ENCODE measurements at places on chromosomes 2 and 18. TPM values are rescaled to one million over a fixed set of nuclear protein-coding genes. Genes with fewer than 3 reads are reported as not detected.

Gene PHOSPHO2
- 8.6 TPM for total RNA-seq

Gene LYG2
- not detected for total RNA-seq

Gene ORC4
- 40.3 TPM for total RNA-seq

Gene KIF5C
- 17.0 TPM for total RNA-seq

DNA sequence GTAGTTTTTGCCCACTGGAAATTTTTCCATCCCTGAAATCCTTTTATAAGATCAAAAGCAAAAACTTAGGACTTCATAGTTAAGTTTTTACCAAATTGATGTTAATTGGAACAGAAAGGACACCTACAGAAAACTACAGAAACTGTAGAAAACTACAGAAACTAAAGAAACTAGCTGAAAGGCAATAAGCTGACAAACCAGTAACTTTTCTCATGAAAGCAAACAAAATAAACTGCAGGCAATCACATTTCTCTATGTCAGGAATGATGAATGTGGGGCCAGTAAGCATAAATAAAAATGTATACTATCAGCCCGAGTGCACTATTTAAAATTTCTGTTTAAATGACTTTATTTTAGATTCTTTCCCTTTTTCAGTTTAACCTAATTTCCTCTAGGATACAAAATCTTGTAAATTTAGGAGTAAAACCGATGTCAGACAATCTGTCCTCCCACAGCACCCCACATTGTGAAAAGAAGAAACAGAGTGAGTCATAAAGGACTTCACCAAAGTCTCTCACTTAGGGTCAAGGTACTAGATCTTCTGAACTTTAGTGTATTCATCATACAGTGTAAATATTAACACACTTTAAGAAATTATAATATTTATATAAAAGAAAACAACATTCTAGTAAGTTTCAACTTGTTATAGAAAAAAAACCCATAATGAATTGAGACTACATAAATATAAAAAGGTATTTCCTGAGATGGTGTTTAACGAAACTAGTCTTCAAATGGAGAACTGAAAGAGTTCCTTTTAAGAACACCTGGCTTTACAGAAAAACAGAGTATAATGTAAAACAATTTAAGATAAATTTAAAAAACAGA lies 46.6 kb downstream of the USP40 start:
- no peak for DNase-seq

- DNase-seq = no peak
Observed at GRCh38 chr2:158926478-158926948, 41.9 kb upstream of the TANC1 start.

DNA sequence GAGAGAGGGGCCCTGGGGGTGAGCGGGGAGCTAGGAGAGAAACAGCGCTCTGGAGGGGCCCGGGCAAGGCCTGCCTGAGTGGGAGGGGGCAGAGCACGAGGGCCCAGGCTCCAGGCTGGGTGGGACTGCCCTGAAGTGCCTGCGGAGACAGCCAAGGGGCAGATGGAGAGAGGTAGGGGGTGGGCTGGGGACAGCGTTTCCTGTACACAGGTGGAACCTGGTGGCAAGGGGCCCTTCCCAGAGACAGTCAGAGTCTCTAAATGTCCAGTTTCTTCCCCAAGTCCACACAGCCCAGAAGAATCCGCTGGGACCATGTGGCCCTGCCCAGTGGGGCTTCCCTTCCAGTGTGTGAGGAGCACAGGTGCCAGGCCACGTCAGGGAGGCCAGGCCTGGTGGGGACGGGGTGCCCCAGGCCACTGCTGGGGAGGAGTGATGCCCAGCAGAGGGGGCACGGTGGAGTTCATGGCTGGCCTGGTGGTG lies 1.7 kb upstream of the GPR35 start:
- no peak for DNase-seq

Gene L3MBTL4
- 0.58 TPM for total RNA-seq

DNA sequence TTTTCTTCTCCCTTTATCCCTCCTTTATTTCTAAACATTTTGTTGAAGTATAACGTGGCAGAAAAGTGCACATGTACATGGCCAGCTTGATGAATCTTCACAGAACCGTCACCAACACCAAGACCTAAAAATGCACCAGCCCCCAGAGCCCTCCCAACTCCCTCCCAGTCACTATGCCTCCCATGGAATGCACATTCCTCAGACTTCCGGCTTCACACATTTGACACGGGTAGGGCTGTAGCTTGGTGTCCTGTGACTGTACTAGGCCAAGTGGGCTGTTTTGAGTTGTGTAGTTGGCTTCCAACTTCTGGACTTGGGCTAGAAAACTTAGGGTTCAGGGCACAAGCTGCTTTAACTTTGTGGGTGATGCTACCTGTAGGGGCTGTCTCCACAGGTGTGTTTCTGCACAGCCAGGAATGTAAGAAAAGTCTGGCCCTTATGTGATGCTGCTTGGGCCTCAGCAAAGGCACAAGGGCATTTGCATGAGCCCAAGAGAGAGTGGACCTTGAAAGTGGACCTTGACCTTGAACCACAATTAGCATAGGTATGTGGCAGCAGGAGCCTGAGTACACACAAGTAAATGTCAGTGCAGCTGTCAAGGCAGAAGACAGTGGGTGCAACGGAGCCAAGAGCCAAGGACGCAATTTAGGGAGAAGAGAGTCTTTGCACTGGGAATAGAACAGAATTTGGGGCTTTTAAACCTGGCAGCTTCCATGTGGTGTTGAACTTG lies 78.4 kb downstream of the SEPTIN10 start:
- no peak for DNase-seq

- no peak for DNase-seq
Observed at GRCh38 chr2:64426183-64426952, 27.6 kb upstream of the LGALSL start.

DNA sequence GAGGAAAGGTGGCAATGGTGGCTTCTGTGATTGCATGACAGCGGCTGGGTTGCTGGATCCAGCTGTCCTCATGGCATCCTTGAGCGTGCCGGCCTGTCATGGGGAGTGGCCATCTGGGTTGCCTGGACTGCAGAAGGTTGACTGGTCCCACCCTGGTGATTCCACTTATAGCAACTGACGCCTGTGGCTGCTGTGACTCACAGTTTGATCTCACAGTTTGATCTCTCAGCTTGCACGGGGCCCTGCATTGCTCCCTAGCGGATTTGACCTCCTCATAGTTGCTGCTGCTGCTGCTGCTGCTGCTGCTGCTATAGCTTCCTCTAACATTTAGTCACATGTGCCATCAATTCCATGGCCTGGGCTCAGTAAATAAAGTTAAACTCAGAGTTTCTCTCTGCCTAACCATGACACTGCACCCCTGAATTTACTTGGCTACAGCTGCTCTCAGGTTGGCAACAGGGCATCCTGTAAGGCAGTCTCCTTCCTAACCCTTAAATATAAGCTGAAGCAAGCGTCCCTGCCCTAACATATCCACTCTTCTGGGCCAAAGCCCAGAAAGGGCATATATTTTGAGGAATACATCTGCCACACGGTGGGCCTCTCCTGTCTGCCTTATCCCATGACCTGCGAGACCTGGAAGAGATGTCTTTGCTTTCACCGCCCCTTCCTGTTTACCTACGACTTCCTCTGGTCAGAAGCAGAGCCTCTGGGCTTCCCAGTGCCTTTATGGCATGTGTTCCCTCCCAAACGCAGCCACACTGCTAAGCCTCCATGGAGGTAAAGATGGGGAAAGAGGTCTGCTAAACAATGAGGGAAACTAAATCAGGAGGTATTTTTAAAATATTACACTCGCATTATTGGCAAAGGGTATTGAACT lies 37.8 kb upstream of the CCDC150 start:
- no peak for DNase-seq

GRCh38 chr2:161919873-161920272 lies 154.1 kb downstream of the DPP4 start:
- DNase-seq = no peak

Gene SRD5A2
- not detected for total RNA-seq

Gene CHPF
- total RNA-seq = 10.8 TPM

DNA sequence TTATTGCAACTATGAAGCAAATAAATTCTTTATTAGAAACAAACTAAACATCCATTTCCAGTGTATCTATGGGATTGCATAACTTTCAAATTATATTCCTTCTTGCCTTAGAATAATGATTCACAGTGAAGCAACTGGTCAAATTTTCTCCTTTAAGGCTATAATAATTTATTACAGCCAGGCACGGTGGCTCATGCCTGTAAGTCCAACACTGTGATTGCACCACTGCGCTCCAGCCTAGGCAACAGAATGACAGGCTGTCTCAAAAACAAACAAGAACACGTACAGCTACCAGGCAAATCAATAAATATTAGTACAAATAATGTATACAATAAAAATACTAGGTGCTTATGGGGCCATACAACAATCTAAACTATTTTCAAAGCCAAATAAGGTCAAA lies 1416.2 kb downstream of the LRP1B start:
- DNase-seq = no peak

Gene RNU2-63P
- 13.3 TPM for total RNA-seq

- no peak for DNase-seq
Observed at GRCh38 chr2:230953845-230954244, 28.8 kb upstream of the GPR55 start.

Gene SLC9A2
- total RNA-seq = not detected

DNA sequence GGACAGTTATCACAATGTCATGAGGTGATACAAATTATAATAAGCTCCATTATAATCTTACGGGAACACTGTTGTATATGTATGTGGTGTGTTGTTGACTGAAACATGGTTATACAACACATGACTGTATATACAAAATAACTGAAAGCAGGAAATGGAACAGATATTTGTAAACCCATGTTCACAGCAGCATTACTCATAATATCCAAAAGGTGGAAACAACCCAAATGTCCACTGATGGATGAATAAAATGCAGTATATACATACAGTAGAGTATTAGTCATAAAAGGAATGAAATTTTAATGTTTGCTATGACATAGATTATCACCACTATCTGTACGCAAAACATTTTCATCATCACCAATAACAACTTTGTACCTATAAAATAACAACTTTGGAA lies 107.3 kb downstream of the USP34 start:
- no peak for DNase-seq

DNA sequence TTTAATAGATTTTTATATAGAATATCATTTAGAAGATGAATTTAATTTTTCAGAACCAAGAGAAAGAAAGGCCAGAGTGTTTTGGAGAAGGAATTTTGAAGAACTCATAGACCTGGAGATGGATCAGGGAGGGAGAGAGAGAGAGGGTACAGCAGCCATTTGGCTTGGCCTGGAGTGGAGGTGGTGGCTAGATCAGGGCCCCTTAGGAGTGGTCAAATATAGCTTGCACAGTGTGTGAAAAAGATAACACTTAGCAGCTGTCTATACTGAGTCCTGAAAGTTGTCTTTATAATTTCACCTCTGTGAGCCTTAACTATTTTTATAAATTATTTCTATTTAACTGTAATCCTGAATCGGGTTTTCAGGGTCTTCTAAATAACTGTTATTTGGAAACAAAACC lies 38.8 kb upstream of the ACYP2 start:
- DNase-seq = no peak

DNA sequence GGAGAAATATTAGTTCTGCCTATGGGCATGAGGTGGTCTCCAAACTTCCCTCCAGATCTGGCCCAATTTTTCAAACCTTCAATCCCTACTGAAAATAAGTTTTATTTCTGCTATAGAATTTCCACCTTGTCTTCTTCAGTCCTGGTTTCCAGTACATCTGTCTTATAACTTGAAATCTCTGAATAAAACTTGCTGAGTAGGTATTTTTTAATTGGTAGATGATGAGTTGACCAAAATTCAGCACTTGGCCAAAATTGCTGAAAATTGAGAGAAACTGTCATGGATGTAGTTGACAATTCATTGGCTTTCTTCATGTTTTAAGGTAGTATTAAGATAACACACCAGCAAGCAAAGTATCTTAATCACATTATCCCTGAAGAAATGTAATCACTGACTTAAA lies 206.2 kb downstream of the PARD3B start:
- no peak for DNase-seq

- DNase-seq = no peak
Observed at GRCh38 chr2:239137165-239137897, 263.5 kb downstream of the HDAC4 start.

GRCh38 chr2:65456064-65456463 lies 23.7 kb upstream of the SPRED2 start:
- DNase-seq = no peak

DNA sequence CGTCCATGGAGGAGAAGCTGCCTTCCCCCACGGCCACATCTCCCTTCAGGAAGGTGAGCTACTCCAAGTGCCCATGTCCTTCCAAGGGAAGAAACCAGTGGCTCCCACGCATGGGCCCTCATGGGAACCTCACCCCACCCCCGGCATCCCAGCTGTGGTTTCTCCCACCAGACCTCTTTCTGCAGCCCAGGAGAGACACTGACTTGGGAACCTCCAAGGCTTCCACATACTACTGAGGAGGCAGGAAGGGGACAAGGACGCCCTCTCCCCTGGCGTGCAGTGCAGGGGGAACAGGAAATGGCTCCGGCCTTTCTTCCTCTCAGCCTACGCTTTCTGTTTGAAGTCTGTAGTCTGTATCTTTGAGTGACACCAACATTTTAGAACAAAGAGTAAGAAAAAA lies 104.5 kb upstream of the EPC2 start:
- DNase-seq = no peak

DNA sequence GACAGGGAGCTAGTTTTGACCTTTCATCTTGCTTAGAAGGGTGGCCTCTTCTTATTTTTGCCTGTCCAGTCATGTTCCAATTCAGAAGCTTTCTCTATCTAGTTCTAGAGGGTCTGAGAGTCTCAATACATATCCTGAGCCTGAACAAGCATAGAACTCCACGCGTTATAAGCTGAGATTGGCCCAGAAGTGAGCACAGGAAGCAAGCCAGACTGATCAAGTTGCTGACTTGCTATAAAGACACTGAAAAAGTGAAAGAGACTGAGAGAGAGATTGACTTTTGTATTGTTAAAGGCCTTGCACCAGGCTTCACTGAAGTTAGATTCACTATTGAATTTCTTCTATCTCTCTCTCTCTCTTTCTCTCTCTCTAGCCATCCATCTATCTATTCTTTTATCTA lies 142.7 kb upstream of the DOCK10 start:
- DNase-seq = no peak

Gene KIF1A
- 0.51 TPM for total RNA-seq

DNA sequence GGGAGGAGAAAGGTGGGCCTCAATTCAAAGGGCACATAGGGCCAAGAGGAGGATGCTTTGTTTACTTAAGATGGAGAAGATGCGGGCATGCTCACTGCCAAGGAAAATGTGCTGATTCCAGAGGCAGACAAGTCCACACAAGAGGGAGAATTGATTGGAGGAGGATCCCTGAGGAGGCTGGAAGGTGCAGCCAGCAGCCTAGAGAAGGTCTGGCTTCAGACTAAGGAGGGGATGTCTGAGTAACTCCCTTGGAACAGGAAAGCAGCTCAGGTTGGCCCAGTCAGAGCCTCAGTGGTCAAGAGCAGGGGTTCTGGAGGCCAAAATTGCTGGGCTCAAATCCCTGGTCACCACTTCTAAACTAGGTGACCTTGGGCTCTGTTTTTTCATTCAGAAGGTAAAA lies 265.5 kb upstream of the NCKAP5 start:
- DNase-seq = no peak

- no peak for DNase-seq
Observed at GRCh38 chr2:152790883-152791282, 72.5 kb downstream of the ARL6IP6 start.

DNA sequence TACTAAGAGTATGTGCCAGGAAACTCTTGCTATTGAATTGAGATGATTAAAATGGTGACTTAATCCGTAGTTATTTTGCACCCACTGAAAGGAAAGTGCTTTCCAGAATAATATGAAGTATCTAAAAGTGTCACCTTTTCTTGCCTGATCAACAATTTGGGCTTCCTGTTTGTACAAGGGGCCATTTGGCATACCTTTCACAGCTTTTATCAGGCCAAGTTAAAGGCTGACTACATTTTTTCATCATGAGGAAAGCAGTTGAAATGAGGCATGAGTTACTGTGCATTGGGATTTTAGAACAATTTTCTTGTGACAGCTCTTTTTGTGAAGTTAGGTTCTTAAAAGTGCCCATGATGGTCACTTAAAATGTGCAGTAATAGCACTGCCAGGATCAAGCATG lies 11.2 kb downstream of the TSN start:
- DNase-seq = no peak
